CMK (cell line): ENCODE measurements at places on chromosomes 7 and 10.
A peak's percentile ranks its signal among the peaks of the same experiment; 100 is the strongest.

DNA sequence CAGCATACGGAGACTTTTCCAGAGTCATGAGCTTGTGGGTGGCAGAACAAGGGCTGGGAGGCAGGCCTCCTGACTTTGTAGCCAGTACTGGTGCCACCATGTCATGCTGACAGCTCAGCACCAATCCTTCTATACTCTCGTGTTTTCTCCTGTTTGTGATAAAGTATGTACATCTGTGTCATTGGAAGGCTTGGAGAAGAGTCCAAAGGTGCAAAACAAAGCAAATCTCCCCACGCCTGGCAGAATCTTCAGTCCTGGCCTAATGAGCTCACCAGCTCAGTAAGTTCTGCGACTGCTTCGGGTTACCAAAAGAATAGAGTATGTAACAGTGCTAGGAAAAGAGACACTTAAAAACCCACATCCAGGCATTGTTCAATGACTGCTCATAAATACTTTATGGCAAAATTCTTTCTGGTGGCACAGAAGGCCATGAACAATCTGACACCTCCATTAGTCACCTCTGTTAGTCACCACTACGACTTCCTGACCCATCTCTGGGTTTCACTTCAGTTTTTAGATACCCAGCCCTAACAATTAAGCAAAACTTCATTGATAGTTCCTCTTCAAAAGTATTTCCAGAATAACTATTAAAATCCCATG lies 24.5 kb downstream of the STEAP1 start:
- no peak for DNase-seq

GRCh38 chr7:30469303-30469702 lies 9.3 kb downstream of the NOD1 start:
- no peak for DNase-seq

GRCh38 chr7:74674166-74674565 lies 16.6 kb downstream of the GTF2I start:
- DNase-seq = no peak

GRCh38 chr10:99788598-99789256 lies 6.3 kb downstream of the ABCC2 start:
- no peak for DNase-seq

- no peak for DNase-seq
These were observed 1.5 kb upstream of the POLM start for GRCh38 chr7:44083796-44084195.

DNA sequence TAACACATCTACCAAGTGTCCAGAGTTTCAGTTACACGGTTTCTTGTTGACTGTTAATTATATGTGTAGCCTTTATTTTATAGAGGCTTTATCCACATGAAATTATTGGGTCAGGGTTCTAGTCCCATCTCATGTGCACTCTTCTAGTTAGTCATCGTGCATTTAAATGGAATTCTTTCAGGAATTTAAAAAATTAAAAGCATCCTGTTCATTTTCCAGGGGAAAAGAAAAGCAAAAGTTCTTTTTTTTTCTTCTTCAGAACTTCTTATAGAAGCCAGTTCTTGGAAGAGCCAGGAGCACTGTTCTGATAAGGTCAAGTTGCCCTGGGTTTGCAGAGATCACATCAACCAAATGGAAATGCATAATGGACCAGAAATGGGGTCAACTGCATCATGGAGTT lies 324.7 kb downstream of the INHBA start:
- DNase-seq = no peak

DNA sequence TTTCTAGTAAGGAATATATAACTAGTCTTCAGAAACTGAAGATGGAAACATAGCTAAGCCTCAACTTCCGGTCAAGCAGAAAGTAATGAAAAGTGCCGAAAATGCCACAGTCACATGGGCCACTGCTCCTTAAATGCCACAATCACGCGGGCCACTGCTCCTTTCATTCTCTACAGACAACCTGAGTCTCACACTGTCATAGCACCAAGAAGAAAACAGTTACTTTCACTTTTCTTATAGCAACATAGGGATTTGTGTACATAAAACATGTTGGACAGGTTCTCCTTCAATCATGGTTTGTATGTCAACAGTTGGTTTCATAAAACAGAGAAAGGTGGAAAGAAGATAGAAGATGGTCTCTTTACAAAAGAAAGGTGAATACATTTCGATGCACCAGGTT lies 48.6 kb upstream of the NOBOX start:
- DNase-seq = no peak

GRCh38 chr10:69093933-69094332 lies 6.0 kb downstream of the SRGN start:
- peak; percentile 45 for DNase-seq
